ENCODE measurements at places on chromosomes 4 and X.
A peak's percentile ranks its signal among the peaks of the same experiment; 100 is the strongest.

DNA sequence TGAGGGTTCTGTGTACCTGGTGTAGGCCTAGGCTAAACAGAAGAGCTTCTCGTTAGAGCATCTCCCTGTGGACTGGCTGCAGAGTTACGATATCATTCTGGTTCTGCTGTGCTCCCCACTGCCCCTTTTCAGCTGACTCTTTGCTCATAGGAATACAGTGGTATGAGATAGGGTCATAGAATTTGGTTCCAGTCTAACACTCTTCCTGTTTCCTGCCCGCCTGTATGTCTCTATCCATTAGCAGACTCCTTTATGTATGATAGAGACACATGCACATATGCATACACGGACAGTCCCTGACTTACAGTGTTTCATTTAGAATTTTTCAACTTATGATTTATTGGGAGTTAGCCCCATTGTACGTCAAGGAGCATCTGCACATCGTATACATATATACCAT, 15.3 kb downstream of the RNF4 start:
- no peak for DNase-seq

DNA sequence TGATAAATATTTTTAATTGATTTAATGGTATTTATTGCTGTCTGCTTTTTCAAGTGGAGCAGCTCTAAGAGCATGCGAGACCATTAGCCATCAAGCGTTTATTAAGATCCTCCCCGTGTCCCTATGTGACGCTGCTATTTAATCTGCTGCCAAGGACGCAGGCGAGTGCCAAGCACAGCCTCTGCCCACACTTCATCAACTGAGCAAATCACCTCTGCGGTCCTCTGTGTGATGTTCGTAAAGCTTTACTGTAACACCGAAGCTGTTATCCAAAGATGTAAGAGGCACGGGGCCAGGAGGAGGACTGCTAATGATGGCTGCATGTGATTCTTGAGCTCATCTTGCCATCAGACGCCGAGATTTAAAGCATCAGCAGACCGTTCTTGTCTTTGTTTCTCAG, 79.5 kb downstream of the STOX2 start:
- DNase-seq: no peak

GRCh38 chr4:78058591-78059523, 1.7 kb downstream of the FRAS1 start:
- DNase-seq: peak; percentile 12

GRCh38 chr4:53847965-53848364, 216.4 kb downstream of the CHIC2 start:
- DNase-seq: no peak

DNA sequence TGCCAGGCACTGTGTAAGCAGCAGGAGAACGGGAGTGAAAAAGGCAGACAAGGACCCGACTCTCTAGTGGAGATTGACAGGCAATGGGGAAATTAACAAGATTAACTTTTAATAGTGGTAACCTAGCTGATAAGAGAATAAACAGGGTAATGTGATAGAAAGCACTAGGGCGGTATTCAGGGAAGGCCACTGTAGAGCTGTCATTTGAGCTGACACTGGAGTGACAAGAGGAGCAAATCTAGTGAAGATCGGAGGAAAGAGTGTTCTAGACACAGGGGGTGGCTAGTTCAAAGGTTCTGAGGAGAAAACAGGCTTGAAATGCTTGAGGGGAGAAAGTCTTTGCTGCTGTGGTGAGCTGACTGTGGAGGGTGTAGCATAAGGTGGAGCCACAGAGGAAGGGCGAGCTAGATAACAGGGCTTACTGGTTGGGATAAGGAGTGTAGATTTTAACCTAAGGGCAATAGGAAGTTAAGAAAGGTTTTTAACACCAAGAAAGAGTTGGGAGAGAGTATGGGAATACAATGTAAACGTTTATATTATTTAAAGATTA, 122.8 kb downstream of the SLC10A7 start:
- DNase-seq: no peak

GRCh38 chr4:157838366-157838765, 334.5 kb downstream of the GASK1B start:
- no peak for DNase-seq

GRCh38 chr4:158131027-158131426, 41.8 kb downstream of the GASK1B start:
- DNase-seq: peak; percentile 71

- DNase-seq: no peak
Observed at GRCh38 chr4:136246876-136247275, 1285.4 kb downstream of the PCDH18 start.

- no peak for DNase-seq
Observed at GRCh38 chr4:165826166-165826565, 46.9 kb upstream of the TLL1 start.

- no peak for DNase-seq
Observed at GRCh38 chr4:108370291-108371141, 201.8 kb upstream of the LEF1 start.

DNA sequence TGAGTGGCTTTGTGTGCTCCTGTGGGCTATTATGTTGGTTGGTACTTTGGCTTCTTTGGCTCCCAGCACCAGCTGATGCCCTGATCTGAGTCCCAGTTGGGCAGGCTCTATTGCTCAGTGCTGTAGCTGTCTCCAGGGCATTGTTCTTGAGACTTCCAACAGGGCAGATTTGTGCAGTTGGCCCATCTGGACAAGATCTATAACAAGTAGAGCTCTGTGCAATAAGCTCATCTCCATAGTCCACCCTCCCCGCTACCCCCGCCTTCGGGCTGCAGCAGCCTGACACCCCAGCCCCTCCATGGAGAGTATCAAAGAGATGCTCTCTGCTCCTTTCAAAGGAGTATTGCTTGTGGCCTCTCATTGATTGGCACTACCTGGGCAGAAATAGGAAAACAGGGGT, 5.8 kb upstream of the TMEM31 start:
- DNase-seq: no peak

DNA sequence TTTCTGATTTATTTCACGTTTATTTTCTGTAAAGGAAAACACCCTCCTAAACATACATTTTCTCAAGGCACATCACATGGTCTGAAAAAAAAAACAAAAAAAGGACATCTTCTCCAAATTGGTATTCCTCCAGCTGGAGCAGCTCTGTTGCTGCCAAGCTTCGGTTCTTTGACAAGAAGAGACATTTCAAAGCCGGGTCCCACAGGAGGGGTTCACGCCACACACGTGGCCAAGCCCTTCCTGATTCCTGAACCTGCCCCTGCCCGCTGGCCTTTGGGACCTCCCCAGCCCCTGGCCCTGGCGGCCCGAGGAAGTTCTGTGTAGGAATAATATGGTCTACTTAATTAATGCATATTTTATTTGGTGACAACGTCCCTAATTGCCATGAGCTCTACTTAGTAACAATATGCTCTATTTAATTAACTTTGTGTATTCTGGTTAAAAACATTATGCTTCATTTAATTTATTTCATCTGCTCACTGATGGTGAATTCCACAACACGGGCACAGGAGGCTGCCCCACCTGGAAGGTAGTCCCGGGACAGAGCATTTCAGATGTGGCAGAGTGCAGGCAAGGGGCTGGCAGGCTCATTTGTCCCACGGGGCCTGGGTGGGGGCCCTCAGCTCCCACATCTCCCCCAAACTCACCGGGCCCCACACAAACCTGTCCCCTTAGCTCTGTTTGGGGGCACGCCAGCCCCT, 5.4 kb upstream of the RGS12 start:
- DNase-seq: no peak

DNA sequence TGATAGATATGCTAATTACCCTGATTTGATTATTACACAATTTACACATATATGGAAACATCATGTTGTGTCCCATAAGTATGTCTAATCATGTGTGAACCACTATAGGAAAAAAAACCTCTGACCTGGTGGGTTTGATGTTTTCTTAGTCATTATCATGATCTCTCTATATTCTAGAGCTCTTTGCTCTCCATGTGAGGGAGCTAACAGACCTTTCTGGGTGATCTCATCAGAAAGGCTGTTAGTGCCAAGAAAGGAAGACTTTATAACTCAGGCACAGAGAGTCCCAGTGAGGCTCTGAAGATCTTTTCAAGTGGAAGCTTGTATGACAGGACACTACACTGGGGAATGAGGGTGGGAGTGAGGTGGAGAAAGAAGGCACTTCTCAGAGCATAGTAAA, 527.7 kb upstream of the MAGEB2 start:
- DNase-seq: no peak

DNA sequence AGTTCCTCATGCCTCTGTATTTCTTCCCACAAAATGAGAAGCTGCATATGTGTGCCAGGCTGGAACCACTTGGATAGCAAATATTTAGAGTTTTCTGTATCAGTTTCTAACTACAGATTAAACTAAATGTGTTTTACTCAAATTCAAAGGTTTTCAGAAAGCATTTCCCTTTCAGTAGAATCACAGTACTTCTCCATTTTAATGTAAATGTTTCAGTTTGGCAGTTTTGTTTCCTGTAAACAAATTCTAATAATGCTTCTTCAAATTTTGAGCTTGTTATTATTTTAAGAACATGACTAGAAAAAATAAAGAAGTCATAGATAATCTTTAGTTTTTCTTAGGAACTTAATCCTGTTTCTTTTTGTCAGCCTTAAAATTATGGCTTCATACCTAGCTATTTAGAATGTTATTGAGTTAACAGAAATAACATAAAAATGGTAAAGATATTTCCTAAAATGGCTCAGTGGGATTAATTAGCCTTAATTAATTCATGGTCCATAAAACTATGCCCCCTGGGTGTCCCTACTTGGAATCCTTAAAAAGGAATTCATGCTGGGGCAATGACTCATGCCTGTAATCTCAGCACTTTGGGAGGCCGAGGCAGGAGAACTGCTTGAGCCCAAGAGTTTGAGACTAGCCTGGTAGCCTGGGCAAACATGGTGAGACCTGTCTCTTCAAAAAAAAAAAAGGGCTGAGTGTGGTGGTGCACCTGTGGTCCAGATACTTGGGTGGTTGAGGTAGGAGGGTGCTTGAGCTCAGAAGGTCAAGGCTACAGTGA, 83.8 kb upstream of the GPR34 start:
- DNase-seq: no peak

- no peak for DNase-seq
Observed at GRCh38 chrX:74535086-74535407, 79.4 kb downstream of the RLIM start.

DNA sequence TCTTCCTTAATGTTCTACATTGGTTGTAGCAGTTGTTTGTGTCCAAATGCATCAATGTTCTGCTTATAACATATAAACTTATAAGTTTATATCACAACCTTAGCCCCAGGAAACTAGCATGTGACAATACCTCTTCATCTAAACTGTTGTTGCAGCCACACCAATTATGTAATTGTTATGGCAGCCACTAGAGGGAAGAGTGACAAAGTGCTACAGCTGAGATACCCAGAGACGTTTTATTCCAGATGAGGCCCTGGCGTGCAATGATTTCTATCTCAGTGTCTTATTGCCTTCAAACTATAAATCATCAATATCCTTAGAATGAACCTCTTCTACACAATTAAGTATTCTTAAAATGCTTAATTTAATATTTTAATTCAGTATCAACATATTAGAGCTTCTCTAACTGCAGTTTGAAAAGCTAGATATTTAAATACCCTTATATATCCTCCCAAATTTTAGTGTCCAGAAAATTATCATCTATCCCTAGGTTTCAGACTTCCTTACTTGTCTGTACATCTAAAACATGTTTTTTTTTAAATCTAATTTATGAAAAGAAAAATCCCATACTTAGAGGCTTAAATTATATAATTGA, 171.6 kb downstream of the PCDH10 start:
- DNase-seq: no peak

GRCh38 chrX:26670521-26670920, 454.6 kb downstream of the MAGEB5 start:
- no peak for DNase-seq

- no peak for DNase-seq
Observed at GRCh38 chr4:89259301-89260028, 48.1 kb downstream of the GPRIN3 start.

DNA sequence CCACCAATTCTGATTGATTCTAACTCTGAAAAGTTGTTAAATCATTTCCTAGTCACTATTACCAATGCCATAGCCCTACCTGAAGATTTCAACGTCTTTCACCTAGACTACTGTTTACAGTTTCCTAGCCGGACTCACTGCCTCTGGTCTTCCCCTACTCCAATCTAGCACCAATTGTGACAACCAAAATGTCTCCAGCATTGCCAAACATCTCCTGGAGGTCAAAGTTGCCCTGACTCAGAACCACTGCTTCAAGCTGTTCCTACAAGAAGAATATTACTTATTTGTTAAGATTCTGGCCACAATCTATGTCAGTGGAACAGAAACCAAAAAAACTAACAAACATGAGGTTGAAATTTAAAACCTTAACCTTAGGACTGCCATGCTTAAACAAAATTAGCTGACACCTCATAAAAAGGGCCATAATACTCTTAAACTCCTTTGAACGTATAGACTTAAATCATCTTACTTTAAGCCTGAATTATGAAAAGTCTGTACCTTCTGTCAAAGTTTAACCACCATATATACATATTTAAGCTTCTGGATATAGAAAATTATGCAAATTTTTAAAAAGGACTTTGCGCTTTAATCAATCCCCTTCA, 2.1 kb downstream of the PDS5A start:
- no peak for DNase-seq

- no peak for DNase-seq
Observed at GRCh38 chr4:8156617-8157016, 2.0 kb downstream of the ABLIM2 start.

GRCh38 chr4:120561648-120562047, 360.9 kb downstream of the PRDM5 start:
- no peak for DNase-seq

GRCh38 chrX:109732017-109732801, 848 bp downstream of the ACSL4 start:
- DNase-seq: no peak

- no peak for DNase-seq
Observed at GRCh38 chr4:176360446-176360845, 40.7 kb downstream of the SPCS3 start.

GRCh38 chr4:85762529-85762871, 287.6 kb downstream of the ARHGAP24 start:
- no peak for DNase-seq

DNA sequence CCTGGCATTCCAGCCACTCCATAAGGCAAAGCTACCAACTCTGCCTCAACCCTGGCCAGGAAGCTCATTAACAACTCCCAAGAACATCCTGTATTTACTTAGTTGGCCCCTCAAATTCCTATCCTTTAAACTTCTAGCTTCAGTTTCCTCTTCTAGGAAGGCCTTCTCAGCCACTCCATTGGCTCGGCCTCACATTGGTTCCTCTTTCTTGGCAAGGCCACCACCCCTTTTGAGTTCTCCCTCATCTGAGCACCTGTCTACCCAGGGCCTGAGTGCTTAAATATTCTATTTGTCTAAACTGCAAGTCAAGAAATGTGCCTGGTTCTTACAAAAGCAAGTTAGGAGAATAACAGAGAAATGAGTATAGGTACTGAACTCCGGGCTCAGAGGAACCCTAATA, 10.0 kb downstream of the SMC1A start:
- no peak for DNase-seq

- DNase-seq: no peak
Observed at GRCh38 chrX:9207142-9207541, 173.2 kb upstream of the FAM9B start.

DNA sequence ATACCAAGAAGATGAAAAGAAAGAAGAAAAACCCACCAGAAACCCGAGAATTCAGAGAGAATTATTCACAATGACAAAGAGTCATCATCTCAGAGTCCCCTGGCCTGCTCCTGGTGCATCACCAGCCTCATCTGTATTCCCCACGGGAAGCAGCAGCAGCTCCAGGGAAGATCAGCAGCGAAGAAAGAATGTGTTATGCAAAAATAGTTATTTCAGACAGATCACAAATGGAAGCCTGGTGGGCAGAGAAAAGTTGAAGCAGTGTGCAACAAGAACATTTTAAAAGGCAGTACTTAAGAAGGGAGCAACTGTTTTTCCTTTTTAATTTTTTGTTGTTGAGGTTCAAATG, 189.2 kb downstream of the PPP3CA start:
- no peak for DNase-seq

GRCh38 chr4:158013858-158014257, 159.0 kb downstream of the GASK1B start:
- no peak for DNase-seq
